Forelimb muscle (tissue), 1 donor: ENCODE measurements at places on chromosomes 4 and X. TPM values are rescaled to one million over a fixed set of nuclear protein-coding genes. Genes with fewer than 3 reads are reported as not detected.

The SRPX gene
- 26.6 TPM for polyA plus RNA-seq

GRCh38 chrX:17030092-17030491 lies 83.6 kb downstream of the REPS2 start:
- DNase-seq, result no peak

DNA sequence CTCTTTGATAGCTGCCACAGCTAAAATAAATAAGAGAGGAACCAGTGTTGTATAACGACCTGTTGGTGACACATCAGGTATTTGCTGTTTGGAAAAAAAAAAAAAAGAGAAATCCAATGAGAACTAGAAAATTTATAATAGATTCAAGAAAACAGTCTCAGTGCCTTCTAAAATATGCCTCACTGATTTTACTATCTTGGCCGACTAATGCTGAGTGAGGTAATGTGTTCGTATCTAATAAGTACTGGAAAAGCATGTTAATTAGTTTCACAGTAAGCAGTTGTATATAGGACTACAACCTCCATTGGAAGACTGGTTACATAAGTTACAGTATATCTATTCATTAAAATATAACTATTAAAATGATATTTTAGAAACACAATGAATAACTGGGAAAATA lies 32.4 kb downstream of the ATP8A1 start:
- no peak for DNase-seq

DNA sequence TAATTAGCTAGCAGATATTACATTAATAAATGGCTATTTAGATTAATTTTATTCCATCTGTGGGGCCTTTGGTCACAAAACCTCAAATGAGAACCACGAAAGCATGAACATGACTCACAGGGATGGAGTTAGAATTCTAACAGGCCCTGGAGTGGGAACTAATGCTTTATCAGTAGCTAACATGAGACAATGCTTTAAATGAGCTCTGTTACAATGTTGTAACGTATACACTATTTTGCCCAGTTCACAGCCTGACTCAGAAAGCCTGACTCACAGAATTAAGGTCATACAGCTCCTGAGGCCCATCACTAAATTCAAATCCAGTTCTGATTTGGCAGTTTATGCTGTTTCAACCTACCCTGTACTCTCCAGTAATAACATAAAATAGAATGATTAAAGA lies 23.2 kb downstream of the VEGFC start:
- no peak for DNase-seq

DNA sequence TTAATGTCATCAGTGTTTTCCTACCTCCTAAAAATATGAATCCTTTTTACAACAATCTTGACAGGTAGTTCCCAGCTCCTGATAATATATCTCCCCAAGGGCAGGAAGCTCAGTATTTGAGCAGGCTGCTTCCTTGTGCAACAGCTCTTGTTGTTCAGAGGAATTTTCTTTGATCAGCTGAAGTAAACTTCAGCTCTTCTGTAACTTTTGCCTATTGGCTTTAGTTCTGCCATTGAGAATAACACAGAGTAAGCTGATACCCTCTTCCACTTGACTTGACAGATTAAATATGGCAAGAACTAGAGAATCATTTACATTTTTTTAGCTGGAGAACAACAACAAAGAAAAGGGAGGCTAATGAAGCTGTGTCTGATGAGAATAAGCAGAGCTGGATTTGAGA lies 75.2 kb downstream of the LUZP4 start:
- no peak for DNase-seq

GRCh38 chrX:130108647-130109428 lies 1.5 kb downstream of the ELF4 start:
- no peak for DNase-seq

GRCh38 chr4:107247738-107248137 lies 211.6 kb upstream of the DKK2 start:
- peak; percentile 14 for DNase-seq

DNA sequence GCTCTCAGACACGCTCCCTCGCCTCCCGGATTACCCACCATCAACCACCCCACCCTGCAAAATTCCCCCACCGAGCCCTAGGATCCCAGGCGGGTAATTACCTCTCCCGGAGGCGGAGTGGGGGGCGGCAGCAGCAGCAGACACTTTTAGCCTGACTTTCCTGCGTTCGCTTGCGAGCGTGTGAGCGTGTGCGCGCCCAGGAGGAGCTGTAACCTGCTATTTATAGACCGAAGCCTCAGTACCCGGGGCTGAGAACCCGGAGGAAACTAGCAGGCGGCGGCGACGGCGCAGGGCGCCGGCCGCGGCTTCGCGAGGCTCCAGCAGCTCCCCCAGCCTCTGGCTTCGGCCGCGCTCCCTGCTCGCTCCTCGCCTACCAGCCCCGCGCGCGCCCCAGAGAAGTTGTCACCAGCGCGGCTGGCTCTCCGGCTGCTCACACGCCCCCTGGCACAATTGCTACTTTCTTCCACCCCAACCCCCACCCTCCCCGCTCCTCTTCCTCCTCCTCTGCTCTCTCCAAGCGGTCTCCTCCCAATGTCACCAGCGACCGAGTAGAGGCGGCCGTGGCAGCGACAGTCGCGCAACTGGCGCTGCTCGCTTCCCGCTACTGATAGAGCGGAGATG lies at the start of gene INPP4B:
INPP4B (minus strand) TSS at position 194 of the 621 bp plus-strand sequence.
- peak; percentile 25 for DNase-seq

DNA sequence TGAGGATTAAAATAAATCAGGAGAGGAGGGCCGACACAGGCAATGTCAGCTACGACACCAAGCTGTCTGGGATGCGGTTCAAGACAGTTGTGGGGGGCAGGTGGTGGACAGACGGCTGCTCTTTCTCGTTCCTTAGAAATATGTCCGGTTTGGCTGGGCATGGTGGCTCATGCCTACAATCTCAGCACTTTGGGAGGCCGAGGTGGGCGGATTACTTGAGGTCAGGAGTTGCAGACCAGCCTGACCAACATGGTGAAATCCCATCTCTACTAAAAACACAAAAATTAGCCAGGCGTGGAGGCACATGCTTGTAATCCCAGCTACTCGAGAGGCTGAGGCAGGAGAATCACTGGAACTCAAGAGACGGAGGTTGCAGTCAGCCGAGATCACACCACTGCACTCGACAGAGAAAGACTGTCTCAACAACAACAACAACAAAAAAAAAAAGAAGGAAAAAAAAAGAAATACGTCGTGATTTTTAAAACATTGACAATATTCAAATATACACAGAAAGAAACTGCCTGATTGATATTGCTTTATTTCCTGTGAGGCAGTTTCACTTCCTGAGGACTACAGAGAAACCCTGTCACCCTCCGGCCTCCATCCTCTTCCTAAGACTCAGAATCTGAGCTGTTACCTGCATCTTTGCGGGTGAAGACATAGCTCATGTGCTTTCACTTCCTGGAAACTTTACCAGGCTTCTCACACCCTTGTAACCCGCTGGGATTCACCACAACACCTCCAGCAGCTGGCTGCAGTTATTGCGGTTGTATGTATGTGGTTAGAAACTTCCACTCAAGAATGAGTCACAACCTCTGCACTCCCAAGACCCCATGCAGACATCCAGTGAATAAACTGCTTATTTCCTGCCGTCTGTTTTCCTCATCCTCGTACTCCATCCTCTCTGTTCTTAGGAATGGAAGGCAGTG lies 63.8 kb upstream of the STS start:
- no peak for DNase-seq

GRCh38 chr4:182748949-182749348 lies 168.2 kb downstream of the DCTD start:
- DNase-seq, result no peak

The JCHAIN gene
- 1.5 TPM for polyA plus RNA-seq

The FAM149A gene
- polyA plus RNA-seq, result 5.8 TPM

The SMARCAD1 gene
- 31.2 TPM for polyA plus RNA-seq

DNA sequence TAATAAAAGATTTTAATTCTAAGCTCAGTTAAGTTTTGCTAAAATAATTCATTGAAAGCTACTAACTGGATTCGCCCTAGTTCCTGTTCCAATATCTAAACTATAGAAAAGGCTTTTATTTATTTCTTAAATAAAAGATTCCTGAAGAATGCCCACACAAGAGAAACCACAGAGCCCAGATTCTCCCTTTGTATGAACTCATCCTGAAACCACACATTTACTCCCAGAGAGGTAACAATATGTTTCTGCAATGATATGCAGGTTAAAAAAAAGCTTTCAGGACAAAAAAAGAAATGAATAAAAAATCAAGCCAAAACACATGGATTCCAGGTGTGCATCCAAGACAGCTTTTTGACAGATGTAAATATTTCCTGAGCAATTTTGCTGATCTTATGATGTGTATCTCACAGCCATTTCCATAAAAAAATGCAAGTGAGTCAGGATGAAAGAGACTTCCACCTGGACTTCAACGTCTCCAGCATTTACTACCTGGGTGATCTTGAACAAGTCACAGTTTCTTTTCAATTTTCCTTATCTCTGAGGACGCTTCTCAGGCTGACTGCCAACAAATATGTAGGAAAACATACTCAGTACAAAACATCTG lies 234.4 kb upstream of the FAT1 start:
- DNase-seq, result no peak

The FABP2 gene
- polyA plus RNA-seq, result not detected

The SRPK3 gene
- polyA plus RNA-seq, result 299 TPM

DNA sequence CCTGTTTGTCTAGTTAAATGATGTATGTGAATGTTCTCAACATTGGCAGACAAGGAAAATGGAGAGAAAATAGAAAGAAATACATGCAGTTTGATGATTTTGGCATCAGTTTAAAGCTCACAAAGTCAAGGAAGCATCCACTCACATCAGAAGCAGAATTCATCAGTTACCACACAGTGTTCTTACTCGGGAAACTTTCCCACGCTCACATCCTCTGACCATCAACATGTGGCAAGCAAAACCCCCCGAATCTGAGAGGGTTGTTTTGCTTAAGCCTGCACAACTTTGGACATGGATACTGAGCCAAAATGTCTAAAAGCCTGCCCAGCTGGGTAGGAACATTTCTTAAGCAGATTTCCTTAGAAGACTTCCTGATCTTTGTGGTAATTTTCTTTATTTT lies 407.6 kb downstream of the ANKRD50 start:
- no peak for DNase-seq

GRCh38 chrX:22758807-22759481 lies 240.8 kb upstream of the DDX53 start:
- DNase-seq, result no peak

The FAM13A gene
- polyA plus RNA-seq, result 36.0 TPM

DNA sequence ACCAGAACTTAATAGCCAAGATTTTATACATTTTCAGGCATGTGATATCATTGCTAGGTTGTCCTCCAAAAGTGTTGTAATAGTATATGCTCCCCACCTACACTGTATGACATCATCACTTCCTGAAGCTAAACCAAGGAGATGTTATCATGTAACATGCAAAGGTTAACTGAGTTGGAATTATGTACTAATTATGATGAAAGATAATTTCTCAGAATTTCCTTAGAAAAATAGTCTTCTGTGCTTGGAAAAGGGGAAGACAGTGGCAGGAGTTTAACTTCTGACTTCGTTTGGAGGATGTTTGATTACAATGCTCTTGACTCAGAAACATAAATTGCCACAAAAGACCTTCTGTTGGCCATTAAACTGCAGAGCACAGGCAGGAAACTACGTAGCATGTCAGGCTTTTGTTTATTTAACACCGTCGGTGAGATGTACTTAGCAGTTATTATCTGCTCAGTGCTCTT lies 83.6 kb upstream of the GUCY1A1 start:
- DNase-seq, result no peak

DNA sequence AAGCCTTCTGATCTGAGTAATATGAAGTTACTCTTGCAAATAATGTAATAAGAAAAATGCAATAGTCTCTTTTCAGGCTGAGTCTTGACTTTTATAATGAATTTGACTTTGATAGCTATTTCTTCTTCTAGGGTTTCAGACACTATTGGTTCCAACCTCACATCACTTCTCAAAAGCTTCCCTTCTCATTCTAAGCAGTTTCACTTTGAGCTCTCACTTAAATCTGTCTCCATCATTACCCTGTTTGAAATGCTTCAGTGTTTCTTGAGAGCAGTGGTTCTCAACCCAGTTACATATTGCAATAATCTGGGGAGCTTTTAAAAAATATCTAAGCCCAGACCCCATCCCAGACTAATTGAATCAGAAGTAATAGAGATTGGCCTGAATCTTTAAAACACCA lies 40.5 kb upstream of the BMP2K start:
- no peak for DNase-seq

The RIBC1 gene
- 0.32 TPM for polyA plus RNA-seq

The ZIC3 gene
- polyA plus RNA-seq, result not detected

DNA sequence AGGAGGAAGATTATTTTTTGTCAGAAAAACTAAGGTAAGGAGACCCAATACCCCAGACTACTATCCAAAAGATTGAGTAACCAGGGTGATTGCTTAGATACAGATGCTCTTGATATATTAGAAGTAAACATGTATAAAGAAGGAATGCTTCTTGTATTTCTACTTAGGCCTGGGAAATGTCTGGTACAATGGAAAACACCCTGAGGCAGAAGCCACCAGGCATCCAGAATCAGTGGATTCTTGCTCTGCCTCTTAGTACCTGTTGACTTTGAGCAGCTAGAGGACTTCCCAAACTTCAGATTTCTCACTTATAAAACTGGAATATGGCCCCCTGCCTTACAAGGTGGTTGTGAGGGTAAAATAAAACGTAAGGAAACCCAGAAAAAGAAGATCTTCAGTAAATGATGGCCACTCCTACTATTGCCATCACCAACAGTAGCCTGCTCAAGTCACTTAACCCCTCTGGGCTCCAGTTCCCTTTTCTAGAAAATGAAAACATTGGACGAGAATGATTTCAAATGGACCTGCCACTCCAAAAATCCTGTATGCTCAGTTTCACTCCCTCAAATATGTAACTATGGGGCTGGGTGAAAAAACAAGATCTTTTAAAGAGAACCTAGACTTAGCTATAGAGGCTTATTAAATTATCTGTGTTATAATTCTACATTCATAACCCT lies 56.6 kb downstream of the AMELX start:
- no peak for DNase-seq

The ZNF157 gene
- polyA plus RNA-seq, result 0.35 TPM

The HTN3 gene
- polyA plus RNA-seq, result not detected

GRCh38 chr4:11397819-11398610 lies 30.7 kb downstream of the HS3ST1 start:
- no peak for DNase-seq

DNA sequence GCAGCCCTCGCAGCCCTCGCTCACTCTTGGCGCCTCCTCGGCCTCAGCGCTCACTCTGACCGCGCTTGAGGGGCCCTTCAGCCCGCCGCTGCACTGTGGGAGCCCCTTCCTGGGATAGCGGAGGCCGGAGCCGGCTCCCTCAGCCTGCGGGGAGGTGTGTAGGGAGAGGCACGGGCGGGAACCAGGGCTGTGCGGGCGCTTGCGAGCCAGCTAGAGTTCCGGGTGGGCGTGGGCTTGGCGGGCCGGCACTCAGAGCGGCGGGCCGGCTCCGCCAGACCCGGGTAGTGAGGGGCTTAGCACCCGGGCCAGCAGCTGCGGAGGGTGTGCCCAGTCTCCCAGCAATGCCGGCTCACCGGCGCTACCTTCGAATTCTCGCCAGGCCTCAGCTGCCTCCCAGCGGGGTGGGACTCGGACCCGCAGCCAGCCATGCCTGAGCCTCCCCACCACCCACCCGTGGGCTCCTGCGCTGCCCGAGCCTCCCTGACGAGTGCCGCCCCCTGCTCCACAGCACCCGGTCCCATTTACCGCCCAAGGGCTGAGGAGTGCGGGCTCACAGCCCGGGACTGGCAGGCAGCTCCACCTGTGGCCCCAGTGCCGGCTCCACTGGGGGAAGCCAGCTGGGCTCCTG lies 1.4 kb upstream of the AADAT start:
- no peak for DNase-seq

GRCh38 chr4:8266088-8266487 lies 3.5 kb upstream of the HTRA3 start:
- no peak for DNase-seq

The ELOVL6 gene
- polyA plus RNA-seq, result 6.1 TPM

The GUCY1B1 gene
- 17.3 TPM for polyA plus RNA-seq
